HS-5 (cell line): ENCODE measurements at places on chromosomes 13 and 19.
A peak's percentile ranks its signal among the peaks of the same experiment; 100 is the strongest.

DNA sequence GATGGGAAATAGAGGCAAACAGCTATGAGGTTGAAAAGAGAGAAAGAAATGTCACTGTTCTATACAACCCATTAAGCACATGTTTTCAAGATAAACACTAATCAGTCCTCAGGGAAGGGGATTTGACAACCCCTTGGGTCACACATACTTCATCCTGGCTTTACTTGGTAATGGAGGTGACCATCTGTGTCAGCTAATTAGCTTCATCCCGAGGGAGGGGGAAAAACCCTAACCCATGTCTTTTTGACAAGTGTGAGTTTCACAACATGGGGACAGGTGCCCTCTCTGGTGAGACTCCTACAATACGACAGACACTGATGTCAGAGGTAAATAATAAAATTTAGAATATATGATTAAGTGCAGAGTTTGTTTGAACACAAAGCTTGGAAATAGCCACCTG is 43.1 kb downstream of the ZNF611 start:
- no peak for DNase-seq

DNA sequence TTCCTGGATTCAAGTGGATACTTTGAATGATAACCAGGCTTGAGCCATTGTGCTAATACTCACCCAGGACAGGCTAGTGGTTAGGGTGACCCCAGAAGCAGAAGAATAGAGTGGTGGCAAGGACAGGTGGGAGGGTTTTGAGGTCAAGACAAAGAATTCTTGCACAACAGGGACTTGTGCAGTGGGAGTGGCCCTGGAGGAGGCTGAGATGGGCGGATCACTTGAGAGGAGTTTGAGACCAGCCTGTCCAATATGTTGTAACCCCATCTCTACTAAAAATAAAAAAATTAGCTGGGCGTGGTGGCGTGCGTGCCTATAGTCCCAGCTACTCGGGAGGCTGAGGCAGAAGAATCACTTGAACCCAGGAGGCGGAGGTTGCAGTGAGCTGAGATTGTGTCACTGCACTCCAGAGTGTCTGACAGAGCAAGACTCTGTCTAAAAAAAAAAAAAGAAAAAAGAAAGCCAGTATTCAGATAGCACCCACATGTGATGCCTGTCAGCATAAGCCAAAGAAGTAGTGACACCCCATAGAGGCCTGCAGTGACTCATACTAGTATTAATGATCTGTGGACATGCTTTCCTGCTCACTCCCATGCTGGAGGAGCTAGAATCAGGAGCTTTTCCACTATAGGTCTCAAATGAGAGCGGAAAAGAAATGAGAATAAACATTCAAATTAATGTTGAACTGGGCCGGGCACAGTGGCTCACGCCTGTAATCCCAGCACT is 78.7 kb downstream of the RNF17 start:
- no peak for DNase-seq

DNA sequence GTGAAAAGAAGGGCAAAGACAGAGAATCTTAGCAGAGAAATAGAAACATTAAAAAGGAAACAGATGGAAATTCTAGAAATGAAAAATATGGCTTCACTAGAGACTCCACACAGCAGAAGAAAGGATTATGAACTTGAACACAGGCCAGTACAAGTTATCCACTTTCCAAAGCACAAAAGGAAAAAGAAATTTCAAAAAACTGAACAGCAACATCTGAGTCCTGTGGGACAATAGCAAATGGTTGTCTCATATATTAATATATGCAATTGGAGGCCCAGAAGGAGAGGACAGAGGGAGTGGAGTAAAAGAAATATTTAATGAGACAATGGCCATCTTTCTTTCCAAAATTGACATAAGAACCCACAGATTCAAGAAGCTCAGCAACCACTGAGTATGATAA is 141.7 kb upstream of the GJB6 start:
- DNase-seq = no peak

GRCh38 chr19:30314056-30314804 is 58.0 kb upstream of the ZNF536 start:
- no peak for DNase-seq

DNA sequence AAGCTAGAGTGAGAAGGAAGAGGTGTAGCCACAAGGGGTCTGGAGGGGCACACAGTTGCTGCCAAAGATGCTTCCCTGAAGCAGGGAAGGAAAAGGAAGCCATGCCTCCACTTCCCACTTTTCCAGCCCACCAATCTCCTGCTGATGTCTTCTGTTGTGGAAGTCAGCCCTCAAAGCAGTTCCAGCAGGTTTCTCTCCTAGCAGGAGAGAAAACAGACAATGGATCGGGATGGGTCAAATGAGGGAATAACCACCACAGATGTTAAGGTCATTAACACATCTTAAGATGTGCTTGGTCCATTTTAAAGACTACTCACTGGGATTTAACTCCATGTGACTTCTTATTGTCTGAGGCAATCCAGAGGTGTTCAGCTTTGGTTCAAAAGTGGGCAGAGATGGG is 284.1 kb upstream of the SOX21 start:
- no peak for DNase-seq

GRCh38 chr13:111256458-111256857 is 64.0 kb upstream of the TEX29 start:
- no peak for DNase-seq

DNA sequence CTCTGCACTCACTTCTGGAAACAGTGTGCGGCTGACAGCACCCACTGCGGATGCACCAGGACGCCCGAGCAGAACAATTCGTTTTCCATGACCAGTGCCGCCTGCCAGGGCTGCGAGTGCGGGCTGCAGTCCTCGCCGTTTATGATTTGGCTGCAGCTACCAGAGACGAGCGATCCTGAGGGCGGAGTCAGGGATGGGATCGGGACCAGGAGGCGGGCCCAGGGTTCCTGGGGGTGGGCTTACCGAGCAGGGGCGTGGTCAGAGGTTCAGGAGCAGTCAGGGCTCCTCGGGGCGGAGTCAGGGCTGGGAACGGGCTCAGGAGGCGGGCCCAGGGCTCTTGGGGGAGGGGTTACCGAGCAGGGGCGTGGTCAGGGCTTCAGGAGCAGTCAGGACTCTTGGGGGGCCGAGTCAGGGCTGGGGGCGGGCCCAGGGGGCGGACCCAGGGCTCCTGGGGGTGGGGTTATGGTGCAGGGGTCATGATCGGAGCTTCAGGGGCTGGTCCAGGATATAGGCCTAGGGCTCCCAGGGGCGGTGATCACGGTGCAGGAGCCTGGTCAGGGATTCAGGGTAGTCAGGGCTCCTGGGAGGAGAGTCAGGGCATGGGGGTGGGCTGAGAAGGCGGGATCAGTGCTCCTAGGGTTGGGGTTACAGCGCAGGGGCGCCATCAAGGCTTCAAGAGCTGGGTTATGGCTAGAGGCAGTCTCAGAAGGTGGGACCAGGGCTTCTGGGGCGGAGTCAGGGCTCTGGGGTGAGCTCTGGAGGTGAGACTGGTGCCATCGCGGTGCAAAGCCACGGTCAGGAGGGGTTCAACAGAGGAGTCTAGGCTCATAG is 1.7 kb downstream of the KLK4 start:
- DNase-seq = no peak

- DNase-seq = peak; percentile 14
Observed at GRCh38 chr13:43054803-43055802, 31.7 kb downstream of the DNAJC15 start.

DNA sequence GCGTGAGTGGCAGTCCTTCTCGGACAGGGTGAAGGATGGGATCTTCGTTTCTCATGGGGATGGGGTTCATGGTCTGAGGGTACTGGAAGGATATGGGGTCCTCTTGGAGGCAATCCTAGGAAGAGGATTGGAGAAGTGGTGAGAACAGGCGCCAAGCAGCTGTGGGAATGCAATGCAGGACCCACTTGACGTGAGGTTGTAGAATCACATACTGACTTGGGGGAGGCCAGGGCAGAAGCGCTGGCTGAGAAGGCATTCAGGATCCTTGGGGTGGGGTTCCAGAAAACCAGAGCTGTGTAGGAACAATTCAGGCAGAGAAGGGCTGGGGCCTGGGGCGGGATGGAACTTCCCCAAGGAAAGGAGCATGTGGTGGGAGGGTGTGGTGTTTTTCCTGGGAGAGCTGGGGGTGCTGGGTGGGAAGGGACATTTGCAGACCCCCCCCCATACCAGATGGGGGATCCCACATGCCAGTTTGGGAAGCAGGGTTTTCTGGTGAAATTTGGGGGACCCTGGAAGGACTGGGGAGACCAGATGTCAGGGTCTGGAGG is 852 bp downstream of the KLK1 start:
- no peak for DNase-seq

- DNase-seq = no peak
Observed at GRCh38 chr13:20354722-20355121, 122.6 kb upstream of the GJB6 start.

- DNase-seq = no peak
Observed at GRCh38 chr19:46014941-46015686, 7.7 kb downstream of the PGLYRP1 start.

- DNase-seq = no peak
Observed at GRCh38 chr19:787536-787935, 9.7 kb upstream of the PTBP1 start.

DNA sequence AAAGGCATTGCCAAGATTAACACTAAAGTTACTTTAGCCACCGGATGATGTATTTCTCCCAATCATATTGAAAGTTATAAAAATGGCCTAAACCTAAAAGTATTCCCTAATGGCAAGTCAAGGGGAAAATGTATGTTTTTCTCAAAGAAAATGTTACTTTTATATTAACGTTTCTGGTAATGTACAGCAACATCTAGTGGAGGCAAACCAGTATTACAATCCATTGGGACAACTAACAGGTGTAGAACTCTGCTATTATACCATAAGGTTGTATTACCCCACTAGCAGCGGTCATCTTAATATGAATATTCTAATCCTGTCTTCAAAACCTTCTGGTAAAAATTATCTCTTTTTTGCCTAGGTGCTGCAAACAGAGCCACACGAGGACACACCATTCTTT is 69.2 kb downstream of the ZNF100 start:
- DNase-seq = no peak

GRCh38 chr19:37654629-37655300 is 500 bp downstream of the ZFP30 start:
- no peak for DNase-seq

GRCh38 chr13:88086577-88086976 is 415.4 kb downstream of the SLITRK5 start:
- DNase-seq = peak; percentile 14

GRCh38 chr13:20291037-20291436 is 58.9 kb upstream of the GJB6 start:
- no peak for DNase-seq

- no peak for DNase-seq
Observed at GRCh38 chr19:56087647-56088496, 33.2 kb downstream of the ZNF787 start.

- no peak for DNase-seq
Observed at GRCh38 chr13:114099191-114099590, 33.2 kb downstream of the RASA3 start.

- DNase-seq = no peak
Observed at GRCh38 chr13:41408746-41409145, 48.6 kb upstream of the RGCC start.

GRCh38 chr13:50357586-50358118 is 342.4 kb downstream of the KCNRG start:
- DNase-seq = no peak

- DNase-seq = no peak
Observed at GRCh38 chr13:109281903-109282635, 504.3 kb downstream of the IRS2 start.

- DNase-seq = no peak
Observed at GRCh38 chr19:33434069-33434885, 60.8 kb downstream of the CEBPG start.

DNA sequence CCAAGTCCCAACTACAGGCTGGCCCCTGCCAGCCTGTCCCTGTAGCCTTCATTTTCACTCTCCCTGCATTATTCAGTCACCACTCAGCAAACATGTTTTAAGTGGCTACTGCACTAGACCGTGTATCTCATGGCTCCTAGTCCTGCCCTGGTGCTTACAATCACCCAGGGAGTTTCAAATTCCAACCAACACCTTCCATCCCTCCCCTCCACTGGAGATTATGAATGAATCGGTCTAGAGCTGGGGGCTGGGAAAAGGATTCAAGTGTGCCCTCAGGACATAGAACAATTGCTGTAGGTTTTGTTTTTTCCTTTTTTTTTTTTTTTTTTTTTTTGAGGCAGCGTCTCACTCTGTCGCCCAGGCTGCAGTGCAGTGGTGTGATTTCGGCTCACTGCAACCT is 15.0 kb upstream of the TNFAIP8L1 start:
- DNase-seq = no peak

DNA sequence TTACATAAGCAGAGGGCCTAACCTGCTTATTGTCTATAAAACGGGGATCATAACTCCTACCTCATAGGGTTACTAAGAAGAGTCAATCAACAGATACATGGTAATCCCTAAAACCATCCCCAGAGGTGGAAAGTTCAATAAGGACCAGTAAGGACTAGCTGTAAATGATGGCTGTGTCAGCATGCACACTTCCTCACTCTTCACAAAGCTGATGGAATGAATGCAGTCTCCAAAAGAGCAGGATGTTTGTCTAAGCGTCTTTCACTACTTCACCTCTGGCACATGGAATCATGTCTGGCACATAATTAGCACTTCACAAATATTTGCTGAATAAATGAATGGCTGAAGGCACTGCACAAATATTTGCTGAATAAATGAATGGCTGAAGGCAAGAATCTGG is 134.2 kb downstream of the MIPEP start:
- DNase-seq = no peak

- DNase-seq = no peak
Observed at GRCh38 chr19:39745643-39746042, 7.8 kb upstream of the CLC start.

GRCh38 chr13:113327391-113327765 is 30.3 kb downstream of the LAMP1 start:
- DNase-seq = no peak

DNA sequence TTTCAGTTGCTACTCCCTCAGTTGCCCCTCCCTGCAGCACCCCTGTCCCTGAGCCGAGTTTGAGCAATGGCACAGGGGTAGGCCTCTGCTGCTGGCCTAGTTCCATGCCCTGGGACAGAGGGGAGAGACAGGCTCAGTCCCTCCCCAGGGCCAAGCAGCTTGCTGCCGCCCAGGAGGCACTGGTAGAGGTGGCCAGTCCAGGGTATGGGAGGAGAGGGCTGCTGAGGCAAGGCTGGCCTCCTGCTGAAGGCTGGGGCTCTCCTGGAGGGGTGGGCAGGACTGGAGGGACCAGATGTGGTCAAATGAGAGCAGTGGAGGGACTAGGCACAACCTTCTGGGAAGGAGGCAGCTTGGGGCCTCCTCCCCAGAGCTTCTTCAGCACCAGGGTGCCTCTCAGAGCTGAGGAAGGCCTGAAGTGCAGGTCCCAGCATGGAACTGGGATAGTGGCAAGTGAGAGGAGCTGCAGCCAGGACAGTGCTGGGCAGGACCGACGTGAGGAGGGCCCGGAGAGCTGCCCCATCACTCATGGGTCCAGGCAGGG is 29.8 kb upstream of the VSTM2B start:
- no peak for DNase-seq

DNA sequence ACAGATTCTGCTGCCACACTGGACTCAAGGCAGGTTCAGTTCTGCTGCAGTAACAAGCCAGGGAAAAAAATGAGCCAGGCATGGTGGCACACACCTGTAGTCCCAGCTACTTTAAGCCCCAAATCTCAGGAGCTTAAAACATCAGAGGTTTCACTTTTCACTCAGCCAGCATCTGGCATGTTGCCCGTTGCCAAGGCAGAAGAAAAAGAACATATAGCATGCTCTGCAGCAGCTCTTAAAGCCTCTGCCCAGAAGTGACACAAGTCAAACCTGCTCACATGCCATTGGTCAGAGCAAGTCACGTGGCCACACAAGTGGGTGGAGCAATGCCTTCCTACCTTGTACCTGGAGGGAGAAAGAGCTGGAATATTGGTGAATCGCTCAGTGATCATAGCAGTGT is 14.7 kb upstream of the ADGRE5 start:
- no peak for DNase-seq

- DNase-seq = peak; percentile 37
Observed at GRCh38 chr13:111153279-111153976, 38.3 kb downstream of the ARHGEF7 start.

- no peak for DNase-seq
Observed at GRCh38 chr13:107020393-107020792, 452.5 kb upstream of the ARGLU1 start.
